ENCODE measurements at places on chromosomes 12 and 14.

DNA sequence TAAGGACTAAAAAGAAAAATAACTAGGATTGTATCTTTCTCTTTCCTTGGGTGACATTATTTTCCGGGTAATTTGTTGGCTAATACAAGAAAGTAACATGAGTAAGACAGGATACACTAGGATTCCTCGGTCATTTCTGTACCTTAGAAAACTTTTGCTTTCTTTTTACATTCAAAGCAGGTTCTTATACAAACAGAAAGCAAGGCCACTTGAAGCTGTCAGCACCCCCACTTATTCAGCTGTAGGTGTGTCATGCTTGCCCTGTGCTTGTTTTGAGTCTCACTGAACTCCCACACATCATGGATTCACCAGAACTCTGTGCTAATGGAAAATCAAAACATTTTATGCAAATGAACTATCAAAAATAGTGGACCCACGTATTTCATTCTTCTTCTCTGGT is 266.8 kb upstream of the CLEC14A start:
- no peak for DNase-seq

- no peak for DNase-seq
Measured at GRCh38 chr12:12019881-12020280, 50.9 kb upstream of the BCL2L14 start.

- no peak for DNase-seq
Measured at GRCh38 chr12:30145684-30146032, 361.9 kb upstream of the TMTC1 start.

GRCh38 chr12:108645686-108646599 is 12.2 kb upstream of the SELPLG start:
- DNase-seq: no peak

GRCh38 chr14:104424406-104425072 is 155.0 kb upstream of the C14orf180 start:
- DNase-seq: no peak

GRCh38 chr12:100442403-100442802 is 31.3 kb upstream of the NR1H4 start:
- DNase-seq: no peak

GRCh38 chr12:22982635-22983034 is 357.7 kb downstream of the ETNK1 start:
- no peak for DNase-seq

DNA sequence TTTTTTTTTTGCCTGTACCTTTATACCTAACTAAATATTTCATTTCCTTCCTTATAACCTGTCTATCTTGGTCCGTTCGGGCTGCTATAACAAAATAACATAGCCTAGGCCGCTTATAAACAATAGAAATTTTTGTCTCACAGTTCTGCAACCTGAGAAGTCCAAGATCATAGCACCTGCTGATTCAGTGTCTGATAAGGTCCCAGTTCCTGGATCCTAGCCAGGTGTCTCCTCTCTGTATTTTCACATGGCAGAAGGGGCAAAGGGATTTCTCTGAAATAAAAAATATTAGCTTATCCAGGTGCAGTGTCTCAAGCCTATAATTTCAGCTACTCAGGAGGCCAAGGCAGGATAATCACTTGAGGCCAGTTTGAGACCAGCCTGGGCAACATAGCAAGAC is 1046.6 kb upstream of the USP15 start:
- DNase-seq: no peak

DNA sequence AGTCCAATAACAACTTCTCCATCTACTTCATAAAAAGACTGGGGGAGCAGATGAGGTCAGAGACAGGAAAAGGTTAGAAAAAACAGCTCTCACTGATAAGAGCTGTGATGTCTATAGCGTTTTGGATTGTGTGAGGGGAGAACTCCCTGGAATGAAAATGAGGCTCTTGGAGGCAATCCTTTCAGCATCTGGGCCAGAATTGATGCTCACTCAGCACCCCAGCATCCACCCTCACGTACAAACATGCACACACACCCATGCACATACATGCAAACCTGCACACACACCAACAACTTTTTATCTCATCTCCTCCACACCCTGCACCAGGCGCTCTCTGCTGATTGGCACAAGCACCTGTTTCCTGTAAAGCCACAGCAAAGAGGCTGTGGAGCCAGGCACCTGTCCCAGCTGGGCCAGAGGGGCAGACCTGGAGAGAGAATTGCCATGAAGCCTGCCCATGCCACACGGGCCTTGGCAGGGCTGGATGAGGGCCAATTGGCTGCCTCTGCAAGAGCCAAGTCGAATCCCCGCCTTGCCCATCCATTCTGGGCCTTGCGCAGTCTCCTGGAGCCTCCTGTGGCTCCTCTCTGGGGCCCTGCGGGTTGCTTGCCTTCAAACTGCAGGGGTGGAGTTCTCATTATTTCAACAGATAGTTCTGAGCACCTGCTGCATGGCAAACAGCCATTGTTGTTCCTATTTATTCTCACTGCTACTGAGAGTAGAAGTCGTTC is 53.1 kb downstream of the SYNE3 start:
- no peak for DNase-seq

DNA sequence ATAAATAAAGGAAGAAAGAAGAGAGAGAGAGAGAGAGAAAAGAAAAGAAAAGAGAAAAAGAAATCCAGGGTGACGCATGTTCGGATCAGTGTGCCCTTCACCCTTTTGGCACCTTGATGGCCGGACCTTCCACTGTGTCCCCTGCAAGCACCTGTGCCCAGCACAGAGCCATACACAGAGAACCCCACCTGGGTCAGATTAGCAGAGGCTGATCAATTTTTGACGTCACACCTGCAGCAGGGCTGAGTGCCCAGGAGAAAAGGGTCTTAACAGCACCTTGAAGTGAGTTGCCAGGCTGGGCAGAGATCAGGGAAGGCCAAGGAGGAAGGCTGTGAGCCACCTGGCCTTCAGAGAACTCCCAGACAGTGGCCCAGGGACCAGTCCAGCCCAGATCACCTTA is 114.4 kb downstream of the CALM1 start:
- no peak for DNase-seq
